ENCODE measurements at places on chromosomes 12 and 14.

- no peak for DNase-seq
Observed at GRCh38 chr12:130345292-130345691, 7.6 kb downstream of the PIWIL1 start.

- DNase-seq, result no peak
Observed at GRCh38 chr12:109261087-109261486, 48.0 kb downstream of the FOXN4 start.

GRCh38 chr12:6627616-6628015 lies 8.1 kb downstream of the LPAR5 start:
- no peak for DNase-seq

GRCh38 chr12:108570743-108571608 lies 8.6 kb downstream of the ISCU start:
- peak; percentile 12 for DNase-seq

DNA sequence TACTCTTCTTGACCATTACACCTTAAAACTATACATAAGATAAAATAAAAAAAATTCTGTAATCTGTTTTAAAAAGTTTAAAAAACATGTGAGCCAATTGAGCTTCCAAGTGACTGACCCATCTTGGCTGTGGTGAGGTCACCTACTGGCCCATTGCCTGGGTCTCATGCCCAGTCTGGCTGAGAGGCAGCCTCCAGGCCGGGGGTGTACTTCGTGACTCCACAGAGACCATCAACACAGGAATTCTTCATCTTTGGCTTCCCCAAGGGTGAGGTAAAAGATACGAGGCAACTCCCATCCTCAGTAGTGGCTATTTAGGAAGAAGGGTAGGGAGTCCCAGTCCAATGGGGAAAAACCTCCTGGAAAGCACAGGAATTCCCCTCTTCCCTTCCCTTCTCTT lies 113.2 kb downstream of the APAF1 start:
- DNase-seq, result no peak

GRCh38 chr12:111942557-111942956 lies 70.4 kb downstream of the TMEM116 start:
- peak; percentile 71 for DNase-seq

DNA sequence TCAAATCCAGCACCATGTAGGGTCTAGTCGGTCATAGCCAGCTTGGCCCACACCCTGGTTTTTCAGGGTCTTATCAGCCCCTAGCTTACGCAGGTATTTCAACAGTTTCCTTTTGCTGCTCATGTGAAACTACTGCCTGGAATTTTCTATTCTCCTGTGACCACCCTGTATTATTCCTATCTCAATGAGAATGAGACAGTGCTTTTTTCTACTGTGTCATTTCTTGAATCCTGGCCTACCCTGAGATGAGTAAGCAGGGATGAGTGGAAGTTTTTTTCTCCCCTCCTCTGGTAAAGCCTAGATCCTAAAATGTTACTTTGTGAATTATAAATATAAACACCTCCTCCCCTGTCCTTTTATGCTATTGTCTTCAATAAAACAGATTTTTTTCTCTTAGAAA lies 62.7 kb upstream of the ARID2 start:
- DNase-seq, result no peak

GRCh38 chr14:55201219-55202101 lies 10.1 kb upstream of the DLGAP5 start:
- no peak for DNase-seq

GRCh38 chr12:127711108-127711507 lies 555.9 kb upstream of the TMEM132C start:
- DNase-seq, result no peak

DNA sequence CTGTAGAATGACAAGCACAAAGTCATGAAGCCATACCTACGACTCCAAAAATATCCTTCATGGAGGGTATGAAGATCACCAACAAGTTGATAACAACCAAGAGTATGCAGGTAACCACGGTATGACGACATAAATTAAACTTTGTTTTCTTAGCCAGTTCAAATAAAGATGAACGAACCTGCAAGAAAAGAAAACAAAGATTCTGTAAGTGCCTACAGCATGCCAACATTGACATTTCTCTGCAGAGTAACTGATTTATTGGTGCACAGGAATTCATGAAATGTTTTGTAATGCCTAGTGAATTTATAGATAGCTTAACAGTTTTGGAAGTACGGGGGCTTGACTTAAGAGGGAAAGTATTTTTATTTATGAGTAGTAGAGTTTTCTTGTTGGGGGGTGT lies 71.0 kb downstream of the SLC38A1 start:
- DNase-seq, result no peak

GRCh38 chr12:55822228-55822627 lies 4.4 kb downstream of the ORMDL2 start:
- DNase-seq, result peak; percentile 62

DNA sequence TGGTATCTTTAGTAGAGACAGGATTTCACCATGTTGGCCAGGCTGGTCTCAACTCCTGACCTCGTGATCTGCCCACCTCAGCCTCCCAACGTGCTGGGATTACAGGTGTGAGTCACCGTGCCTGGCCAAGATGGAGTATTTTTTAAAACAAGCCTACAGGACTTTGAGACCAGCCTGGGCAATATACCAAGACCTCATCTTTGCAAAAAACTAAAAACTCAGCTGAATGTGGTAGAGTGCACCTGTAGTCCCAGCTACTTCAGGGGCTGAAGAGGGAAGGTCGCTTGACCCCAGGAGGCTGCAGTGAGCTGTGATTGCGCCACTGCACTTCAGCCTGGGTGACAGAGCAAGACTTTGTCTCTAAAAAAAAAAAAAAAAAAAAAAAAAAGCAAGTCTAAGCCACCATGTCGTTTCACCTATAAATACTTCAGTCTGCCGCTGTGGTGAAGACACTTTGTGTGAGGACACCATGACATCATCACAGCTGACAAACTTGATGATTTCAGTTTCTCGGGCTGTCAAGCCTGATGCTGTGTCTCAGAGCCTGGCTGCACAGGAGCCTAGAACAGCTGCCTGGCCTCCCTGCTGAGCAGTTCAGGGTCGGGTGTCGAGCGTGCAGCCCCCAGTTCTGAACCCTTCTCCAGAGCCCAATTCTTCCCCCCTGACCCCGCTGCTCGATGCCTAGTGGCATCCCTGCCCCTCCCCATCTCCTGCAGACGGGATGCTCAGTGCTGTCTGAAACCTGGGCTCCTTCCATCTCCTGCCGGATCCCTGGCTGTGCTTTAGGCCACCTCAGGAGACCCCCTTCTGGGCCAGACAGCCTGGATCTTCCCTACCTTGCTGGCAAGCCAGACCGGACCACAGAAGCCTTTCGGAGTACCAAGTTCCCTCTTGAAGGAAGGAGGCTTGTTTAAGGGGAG lies 119.2 kb upstream of the EVL start:
- peak; percentile 79 for DNase-seq

GRCh38 chr12:24398605-24399004 lies 449.1 kb upstream of the SOX5 start:
- DNase-seq, result no peak

- peak; percentile 83 for DNase-seq
Observed at GRCh38 chr12:1795785-1796514, 24.4 kb upstream of the LRTM2 start.

- peak; percentile 23 for DNase-seq
Observed at GRCh38 chr14:54650331-54650958, 83.5 kb downstream of the SAMD4A start.

DNA sequence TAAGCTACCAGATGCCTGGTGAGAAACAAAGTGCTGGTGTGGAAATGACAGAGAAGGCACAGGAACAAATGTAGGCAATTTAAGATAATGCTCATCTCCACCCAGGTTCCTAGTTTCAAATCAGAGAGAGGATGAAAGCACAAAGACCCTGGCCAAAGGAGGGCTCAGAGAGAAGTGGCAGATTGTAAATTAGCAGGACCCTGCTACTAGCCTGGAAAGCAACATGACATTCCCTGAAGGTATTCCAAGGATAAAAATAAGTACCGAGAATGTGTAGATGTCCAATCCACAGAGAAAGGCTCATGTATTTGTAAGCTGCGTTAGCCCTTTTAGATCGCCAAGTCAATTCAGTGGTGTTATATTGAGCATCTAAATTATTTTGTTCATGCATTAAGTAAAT lies 324.0 kb downstream of the TMEM117 start:
- DNase-seq, result no peak

- DNase-seq, result peak; percentile 82
Observed at GRCh38 chr14:75307700-75308379, 29.2 kb downstream of the FOS start.

DNA sequence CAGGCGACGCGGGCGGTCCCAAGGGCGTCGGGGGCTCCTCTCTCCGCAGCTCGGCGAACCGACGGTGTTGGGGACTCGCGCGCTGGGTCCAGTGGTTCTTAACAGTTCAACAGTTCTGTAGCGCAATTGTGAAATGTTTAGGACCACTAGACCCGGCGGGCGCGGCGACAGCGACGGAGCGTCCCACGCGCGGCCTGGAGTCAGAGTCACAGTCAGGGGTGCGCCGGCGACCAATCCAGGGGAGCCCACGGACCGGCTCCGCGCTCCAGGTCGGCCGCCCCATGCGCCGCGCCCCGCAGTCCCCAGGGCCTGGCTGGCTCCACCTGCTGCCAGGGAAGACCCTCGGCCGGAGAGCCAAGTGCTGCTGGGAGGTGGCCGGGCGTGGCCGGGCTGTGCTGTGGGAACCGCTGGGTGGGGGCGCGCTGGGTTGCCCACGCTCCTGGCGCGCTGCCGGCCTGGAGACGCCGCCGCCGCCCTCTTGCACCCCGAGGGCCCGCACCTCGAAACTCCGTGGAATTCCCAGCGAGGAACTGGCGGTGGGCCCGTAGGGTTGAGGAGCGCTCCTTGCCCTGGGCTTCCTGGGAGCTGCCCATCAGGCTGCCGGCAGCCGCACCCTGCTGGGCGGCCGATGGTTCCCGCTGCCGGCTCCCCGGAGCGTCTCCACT lies 20.9 kb upstream of the KIF26A start:
- no peak for DNase-seq

GRCh38 chr12:76143343-76144244 lies 59.1 kb upstream of the NAP1L1 start:
- DNase-seq, result no peak

GRCh38 chr12:94218233-94218632 lies 69.9 kb downstream of the PLXNC1 start:
- DNase-seq, result no peak

DNA sequence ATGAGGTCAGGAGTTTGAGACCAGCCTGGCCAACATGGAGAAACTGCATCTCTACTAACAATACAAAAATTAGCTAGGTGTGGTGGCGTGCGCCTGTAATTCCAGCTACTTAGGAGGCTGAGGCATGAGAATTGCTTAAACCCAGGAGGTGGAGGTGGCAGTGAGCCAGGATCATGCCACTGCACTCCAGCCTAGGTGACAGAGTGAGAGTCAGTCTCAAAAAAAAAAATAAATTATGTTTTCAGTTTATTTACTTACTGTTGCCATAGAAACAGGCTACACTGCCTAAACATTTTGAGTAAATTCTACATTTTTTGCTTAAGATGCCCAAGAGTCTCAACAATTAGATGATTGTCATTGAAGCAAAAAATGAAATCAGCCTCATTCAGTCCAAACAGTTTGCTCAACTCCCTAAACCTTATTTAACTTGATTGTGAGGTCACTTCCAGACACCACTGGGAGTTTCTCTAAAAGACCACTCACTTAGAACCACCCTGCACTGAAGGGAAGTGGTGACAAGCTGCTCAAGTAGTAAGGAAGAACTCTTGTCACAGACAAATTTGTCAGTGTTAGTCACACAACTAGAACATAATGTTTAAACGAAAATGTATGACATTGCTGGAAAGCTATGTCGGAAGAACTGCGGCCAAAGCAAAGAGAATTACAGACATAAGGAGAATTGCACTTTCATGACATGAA lies 9.8 kb upstream of the GNPNAT1 start:
- peak; percentile 15 for DNase-seq

- no peak for DNase-seq
Observed at GRCh38 chr12:131436922-131437705, 273.8 kb upstream of the SFSWAP start.

- peak; percentile 12 for DNase-seq
Observed at GRCh38 chr12:14777271-14777670, 26.0 kb downstream of the WBP11 start.

GRCh38 chr12:122004633-122005071 lies 17.0 kb upstream of the BCL7A start:
- no peak for DNase-seq
